Tibial nerve (tissue), 4 donors: ENCODE measurements at places on chromosomes 16 and 17.

- DNase-seq = no peak
These were observed 54.8 kb downstream of the CDRT4 start for GRCh38 chr17:15412606-15413005.

GRCh38 chr16:31569360-31569717, 41.6 kb downstream of the AHSP start:
- DNase-seq = no peak

DNA sequence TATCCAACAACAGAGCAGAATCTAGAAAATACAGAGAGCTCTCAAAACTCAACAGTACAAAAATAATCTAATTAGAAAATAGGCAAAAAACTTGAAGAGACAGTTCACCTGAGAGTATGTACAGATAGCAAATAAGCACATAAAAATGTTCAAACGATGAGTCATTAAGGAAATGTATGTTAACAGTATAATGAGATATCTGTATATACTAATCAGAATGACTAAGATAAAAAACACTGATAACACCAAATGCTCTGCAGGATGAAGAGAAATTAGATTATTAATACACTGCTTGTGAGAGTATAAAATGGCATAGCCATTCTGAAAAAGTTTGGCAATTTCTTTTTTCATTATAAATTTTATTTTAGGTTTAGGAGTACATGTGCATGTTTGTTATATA, 1307.6 kb upstream of the GOT2 start:
- no peak for DNase-seq

GRCh38 chr17:7308625-7309433, 1.4 kb downstream of the EIF5A start:
- peak; percentile 70 for DNase-seq

- DNase-seq = no peak
These were observed 3.7 kb downstream of the CMTM1 start for GRCh38 chr16:66569827-66570405.

DNA sequence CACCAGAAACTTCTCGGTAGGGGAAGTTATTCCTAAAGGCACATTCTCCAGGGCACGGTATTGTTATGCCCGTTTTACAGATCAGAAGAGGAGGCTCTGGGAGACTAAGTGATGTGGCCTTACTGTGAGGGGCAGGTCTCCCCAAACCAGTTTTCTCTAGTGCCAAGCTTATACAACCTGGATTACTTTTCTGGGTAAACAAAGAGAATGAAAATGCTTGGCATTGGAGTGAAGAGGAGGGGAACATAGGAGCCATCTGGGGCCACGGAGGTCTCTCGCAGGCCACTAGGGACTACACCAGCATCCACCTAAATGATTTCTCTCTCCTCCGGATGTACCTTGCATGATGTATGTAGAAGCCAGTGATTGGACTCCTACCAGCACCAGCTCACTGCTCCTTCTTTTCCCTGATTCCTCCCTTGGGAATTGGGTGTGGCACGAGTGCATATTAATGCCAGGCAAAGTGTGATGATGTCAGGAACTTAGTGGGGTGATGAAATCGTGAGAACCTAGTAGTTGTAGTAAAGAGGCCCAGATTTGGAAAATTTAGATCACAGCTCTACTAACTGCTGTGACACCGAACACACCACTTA, 674 bp downstream of the TOM1L1 start:
- no peak for DNase-seq

DNA sequence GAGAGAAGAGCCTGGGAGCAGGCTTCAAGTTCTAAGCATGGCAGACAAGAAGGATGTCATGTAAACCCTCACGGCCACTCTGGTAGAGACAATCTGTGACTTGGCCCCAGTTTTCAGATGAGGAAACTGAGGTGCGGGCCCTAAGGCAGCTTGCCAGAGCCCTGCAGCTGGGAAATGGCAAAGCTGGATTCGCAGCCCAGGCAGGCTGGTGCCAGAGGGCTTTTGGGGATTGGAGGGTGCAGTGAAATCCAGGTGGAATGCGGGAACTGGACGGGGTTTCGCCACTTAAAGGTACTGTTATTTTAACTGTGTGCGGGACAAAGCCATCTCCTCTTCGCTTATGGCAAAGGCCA, 477 bp upstream of the OSGIN1 start:
- DNase-seq = no peak

GRCh38 chr17:63523253-63523855, at the start of gene KCNH6:
Gene KCNH6, plus strand, starts transcription at chr17:63523358. Its CDS starts 56 bp downstream, at chr17:63523414.
- DNase-seq = no peak

GRCh38 chr16:86733546-86734254, 155.4 kb downstream of the FOXL1 start:
- DNase-seq = no peak

DNA sequence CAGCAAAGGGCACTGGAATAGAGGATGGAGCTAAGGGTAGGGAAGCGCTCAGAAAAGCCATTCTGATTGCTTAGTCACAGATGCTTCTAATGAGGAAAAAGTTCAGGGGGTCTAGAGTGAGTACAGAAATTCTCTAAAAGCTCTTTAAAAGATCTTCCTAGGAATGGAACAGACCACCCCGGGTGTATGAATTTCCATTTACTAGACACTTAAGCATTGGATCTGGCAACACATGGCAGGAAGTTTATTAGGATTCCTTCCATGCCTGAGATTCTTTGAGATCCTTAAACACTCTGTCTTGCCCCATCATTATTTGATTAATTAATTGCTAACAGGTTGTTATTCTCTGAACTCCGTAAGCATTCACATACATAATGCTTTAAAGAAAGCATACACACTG, 8.5 kb downstream of the KRTAP9-7 start:
- DNase-seq = no peak

DNA sequence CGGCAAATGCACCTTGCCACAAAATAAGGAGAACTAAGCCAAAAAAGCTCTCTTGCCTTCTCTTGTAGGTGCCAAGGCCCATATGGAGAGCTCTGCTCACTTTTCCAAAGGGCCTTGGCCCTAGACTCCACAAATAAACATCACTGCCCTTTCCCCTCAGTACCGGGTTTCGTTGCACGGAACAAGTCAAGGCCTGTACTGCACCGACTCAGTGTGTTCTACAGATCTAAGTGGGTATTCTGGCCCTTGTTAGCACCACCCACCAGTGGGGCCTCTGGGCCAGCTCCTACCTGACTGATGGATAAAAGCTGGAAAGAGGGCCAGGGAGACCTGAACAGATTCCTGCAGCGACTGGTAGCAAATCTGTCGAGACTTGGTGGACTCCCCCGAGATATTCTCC, 43.7 kb upstream of the GSG1L start:
- no peak for DNase-seq

- no peak for DNase-seq
These were observed 49.2 kb downstream of the IRF8 start for GRCh38 chr16:85948138-85948509.

DNA sequence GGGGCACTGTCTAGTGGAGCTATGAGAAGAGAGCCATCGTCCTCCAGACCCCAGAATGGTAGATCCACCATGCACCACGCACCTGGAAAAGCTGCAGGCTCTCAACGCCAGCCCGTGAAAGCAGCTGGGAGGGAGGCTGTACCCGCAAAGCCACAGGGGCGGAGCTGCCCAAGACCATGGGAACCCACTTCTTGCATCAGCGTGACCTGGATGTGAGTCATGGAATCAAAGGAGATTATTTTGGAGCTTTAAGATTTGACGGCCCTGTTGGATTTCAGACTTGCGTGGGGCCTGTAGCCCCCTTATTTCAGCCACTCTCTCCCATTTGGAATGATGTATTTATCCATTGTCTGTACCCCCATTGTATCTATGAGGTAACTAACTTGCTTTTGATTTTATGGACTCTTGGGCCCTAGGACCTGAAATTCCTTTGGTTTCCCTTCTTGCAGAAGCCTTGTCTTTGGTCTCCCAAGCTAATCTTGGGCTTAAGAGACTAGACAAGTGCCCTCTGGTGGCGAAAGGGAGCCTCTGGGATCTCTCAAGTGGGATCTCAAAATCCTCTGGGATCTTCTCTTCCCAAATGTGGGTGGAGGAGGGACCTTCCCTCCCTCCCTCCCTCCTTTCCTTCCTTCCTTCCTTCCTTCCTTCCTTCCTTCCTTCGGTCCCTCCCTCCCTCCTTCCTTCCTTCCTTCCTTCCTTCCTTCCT, 58.2 kb upstream of the HAPSTR1 start:
- peak; percentile 15 for DNase-seq

- peak; percentile 27 for DNase-seq
These were observed 15.0 kb upstream of the SCIMP start for GRCh38 chr17:5249615-5250014.

GRCh38 chr16:67779256-67780014, 26.9 kb downstream of the RANBP10 start:
- no peak for DNase-seq

DNA sequence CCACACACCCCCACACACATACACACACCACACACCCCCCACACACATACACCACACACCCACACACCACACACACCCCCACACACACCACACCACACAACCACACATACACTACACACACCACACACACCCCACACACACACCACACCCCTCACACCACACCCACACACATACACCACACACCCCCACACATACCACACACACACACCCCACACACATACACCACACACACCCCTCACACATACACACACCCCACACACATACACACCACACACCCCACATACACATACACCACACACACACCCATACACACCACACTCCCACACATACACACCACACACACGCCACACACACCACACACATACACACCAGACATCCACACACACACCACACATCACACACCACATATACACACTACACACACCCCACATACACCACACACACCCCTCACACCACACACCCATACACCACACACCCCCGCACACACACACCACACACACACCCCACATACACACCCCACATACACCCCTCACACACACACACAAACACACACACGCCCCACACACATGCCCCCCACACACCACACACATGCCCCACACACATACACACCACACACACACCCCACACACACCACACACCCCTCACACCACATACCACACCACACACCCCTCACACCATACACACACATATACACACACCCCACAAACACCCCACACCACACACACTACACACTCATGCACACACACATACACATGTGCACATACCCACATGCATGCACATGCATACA, 25.9 kb upstream of the GSG1L start:
- no peak for DNase-seq

GRCh38 chr17:34318474-34318873, 761 bp upstream of the CCL8 start:
- DNase-seq = no peak

GRCh38 chr17:376936-377863, 24.6 kb upstream of the RPH3AL start:
- DNase-seq = no peak

GRCh38 chr16:54987081-54987480, 56.4 kb downstream of the IRX5 start:
- no peak for DNase-seq

GRCh38 chr17:70343114-70343513, 173.8 kb downstream of the KCNJ2 start:
- DNase-seq = no peak

DNA sequence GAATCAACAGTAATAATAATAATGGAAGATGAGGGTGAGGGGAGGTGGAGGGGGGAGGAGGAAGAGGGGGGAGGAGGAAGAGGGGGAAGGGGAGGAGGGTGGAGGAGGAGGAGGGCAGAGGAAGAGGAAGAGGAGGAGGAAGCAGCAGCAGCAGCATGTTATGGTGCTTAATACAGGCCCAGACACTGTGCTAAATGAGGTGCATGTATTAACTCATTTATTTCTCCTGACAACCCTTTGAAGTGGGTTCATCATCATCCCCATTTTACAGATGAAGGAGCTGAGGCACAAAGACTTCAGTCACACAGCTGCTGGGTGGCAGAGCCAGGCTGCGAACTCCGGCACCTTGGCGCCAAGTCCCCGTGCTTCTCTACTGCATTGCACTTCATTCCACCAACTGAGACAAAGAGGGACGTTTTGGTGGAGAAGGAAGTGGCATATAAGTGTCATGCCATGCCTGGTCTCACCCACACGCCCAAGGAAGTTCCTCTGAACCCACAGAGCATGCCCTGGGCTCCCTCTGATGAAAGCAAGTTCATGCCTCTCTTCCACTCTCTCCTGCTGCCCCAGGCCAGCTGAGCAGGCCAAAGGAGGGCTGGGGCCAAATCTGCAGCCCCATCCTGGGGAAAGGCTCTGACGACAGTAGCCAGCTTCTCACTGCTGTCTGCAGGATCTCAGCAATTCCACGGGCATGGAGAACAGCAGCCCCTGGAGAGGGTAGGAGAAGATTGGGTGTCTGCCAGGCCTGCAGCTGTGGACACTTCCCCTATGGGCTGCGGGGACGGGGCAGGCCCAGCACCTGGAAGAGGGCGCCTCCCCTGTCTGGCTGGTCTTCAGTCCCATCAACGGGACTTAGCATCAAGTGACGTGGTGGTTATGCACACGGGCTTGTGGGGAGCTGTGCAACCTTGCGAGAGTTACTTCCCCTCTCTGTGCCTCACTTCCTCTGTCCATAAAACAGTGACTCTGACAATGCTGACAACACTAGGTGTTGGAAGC, 21.8 kb downstream of the XYLT1 start:
- peak; percentile 24 for DNase-seq

DNA sequence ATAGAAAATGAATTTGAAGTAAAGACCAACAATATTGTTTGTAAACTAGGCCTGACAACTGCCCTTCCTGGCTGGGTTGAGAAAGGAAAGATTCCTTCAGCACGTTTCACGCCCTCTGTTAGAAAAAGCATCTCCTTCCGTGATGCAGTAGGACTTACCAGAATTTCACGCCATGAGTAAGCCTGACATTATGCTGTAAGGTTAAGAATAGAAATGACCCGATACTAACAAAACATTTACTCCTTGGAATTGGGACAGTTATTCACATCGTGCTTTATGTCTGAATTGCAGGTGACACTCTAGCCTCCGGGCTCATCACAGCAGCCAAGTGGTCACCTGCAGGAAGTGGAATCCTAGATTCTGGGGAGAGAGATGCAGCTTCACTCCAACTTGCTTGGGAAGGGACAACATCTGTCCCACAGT, 17.5 kb downstream of the MARCHF10 start:
- DNase-seq = no peak

DNA sequence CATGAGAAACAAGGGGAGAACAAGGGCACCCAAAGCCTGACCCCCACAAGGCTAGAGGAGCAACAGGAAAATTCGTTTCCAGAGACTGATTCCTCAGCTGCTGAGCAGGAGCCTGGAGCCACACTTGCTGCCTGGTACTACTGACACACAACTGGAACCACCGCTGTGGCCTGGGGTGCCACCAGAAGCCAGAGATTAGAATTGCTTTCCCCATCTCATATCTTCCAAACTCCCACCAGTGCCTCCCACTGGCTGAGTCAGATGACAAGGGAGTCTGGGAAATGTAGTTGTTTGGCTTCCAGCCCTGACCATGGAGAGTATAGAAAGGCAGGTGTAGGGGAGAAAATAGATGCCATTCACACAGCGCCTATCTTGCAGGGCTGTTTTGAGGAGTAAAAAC, 4.1 kb upstream of the TMEM11 start:
- DNase-seq = no peak

DNA sequence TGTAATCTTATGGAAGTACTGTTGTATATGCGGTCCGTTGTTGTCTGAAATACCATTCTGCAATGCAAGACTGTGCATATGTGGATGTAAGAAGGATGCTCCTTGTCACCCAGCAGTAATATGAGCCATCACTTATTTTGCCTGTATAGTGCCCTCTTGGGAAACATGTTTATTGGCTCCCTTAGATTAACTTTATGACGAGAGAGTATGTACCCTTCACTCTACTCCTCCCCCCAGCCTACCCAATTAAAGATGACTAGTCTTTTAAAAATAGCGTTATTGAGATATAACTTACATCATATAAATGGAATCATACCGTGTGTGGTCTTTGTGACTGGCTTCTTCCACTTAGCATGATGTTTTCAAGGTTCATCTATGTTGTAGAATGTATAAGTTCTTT, 33.6 kb downstream of the FTO start:
- DNase-seq = no peak
